Kidney capillary endothelial cell (primary cell): ENCODE measurements at places on chromosomes 11 and 22.

DNA sequence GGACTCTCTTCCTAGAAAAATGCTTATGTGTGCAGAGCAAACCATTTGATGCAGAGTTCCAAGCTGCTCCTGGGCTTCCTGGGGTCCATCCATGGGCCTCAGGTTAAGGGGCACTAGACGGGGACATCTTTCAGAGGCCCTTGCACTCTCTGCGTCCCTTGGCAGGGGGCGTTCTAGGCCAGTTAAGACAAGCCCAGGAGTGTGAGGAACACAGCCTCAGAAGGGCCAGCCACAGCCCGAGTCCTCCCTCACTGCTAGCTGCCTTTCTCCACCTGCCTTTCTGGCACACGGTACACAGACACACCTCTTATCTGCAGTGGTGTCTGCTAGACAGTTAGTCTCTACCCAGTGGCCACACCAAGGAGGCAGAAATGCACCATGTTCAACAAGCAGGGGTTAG, 18.0 kb upstream of the BID start:
- DNase-seq, result no peak

DNA sequence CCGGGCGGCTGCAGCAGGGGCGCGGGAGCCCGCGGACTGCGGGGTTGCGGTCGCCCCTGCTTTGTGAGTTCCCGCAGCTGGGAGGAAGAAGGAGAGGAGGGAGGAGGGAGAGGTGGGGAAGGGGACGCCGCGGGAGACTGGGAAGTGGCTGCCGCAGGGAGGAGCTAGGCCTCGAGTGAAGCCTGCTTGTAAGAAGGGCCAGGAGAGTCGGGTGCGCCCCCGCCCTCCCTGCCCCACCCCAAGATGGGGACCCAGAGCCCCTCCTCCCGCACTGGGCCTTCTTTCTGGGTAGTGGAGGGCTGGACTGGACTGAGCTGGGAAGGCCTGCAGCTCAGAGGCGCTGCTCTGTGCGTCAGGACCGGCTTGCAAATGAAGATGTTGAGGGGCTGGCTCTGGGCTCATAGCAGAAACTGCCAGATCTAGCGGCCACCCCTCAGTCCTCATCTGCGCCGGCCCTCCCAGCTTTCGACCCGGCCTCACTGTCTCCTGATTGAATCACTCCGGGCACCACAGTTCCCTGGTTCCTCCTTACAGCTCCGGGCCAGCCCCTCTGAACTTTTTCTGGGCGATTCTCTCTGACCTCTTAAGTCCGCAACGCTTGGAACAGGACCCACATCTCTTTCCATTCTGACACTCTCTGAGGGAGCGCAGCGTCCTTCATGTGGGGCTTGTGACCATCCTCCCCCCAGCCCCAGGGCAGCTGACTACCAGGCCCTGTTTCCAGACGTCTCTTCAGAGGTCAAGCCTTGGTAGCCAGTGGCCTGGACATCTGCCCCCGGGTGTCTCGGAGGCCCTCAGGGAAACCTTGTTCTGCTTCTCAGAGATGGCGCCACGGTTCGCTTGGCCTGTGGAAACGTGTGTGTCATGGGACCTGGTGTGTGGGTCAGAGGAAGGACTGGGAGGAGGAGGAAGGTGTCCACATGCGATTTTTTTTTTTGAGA, 21.9 kb downstream of the SERPINH1 start:
- no peak for DNase-seq

GRCh38 chr11:6703247-6704063, 20.3 kb upstream of the MRPL17 start:
- no peak for DNase-seq

DNA sequence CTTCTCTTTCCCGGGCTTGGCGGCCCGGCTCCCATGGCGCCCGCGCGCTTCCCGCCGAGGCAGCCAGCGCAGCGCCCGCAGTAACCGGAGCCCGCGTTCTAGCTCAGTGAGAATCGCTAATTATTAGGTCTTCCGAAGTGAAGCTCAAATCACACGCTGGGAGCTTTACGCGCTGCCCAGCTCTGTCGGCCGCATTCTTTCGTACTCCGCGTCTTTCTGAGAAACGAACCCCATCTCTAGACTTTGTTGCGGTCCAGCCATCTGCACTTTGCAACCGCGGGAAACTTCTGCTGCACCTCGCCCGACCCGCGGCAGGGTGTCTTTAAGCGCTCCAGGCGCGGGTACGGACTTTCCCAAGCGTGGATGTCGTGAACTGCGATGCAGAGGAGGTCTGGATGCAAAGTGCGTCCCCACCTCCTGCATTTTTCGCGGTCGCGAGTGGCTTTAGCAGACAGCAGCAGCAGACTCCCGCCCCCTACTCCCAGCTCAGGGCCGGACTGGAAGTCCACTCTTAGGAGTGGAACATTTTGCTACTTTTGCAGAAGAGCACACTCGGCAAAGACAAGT, 6.0 kb upstream of the PAX6 start:
- no peak for DNase-seq
